Endodermal cell (in vitro differentiated cells): ENCODE measurements at places on chromosomes 5 and 9. TPM values are rescaled to one million over a fixed set of nuclear protein-coding genes. Genes with fewer than 3 reads are reported as not detected.

The DPYSL3 gene
- 98.6 to 105 TPM (median 104 TPM) in 3 replicates for total RNA-seq

The CD72 gene
- total RNA-seq, result 2.4 and 3.3 TPM in 2 replicates

The TAF11L10 gene
- not detected in 3 replicates for total RNA-seq

The CD274 gene
- not detected in 2 replicates for total RNA-seq

The VLDLR gene
- total RNA-seq, result 29.5 to 183 TPM (median 31.2 TPM) in 3 replicates

The ADGRV1 gene
- 66.2 to 97.6 TPM (median 89.9 TPM) in 3 replicates for total RNA-seq

The IL5 gene
- total RNA-seq, result not detected in 3 replicates

The RAPGEF6 gene
- total RNA-seq, result 21.7 to 24.0 TPM (median 22.2 TPM) in 3 replicates

The SLC1A3 gene
- total RNA-seq, result 1.7 and 2.6 TPM in 2 replicates

DNA sequence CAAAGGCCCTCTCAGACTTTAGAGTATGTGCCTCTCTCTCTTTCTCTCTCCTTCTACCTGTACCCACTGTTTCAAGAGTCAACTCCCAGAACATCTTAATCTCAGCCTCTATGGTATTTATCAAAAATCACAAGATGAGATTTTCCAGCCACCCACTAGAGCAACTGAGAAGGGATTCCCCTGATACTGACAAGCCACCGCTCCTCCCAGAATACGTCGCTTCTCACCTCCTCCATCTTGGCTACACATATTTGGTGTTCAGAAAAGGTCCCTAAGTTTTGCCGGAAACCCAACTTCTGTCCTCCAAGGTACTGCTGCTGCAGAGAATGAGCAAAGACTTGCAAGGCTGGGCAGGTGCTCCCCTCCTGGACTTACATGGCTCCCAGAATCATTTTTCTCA is 6.1 kb downstream of the GARIN3 start:
- H3K36me3 ChIP-seq, result no peaks in the 10 kb centered on the region
- H3K27ac ChIP-seq, result no peak overlapping the region
- H3K27me3 ChIP-seq, result no peaks in the 10 kb centered on the region

DNA sequence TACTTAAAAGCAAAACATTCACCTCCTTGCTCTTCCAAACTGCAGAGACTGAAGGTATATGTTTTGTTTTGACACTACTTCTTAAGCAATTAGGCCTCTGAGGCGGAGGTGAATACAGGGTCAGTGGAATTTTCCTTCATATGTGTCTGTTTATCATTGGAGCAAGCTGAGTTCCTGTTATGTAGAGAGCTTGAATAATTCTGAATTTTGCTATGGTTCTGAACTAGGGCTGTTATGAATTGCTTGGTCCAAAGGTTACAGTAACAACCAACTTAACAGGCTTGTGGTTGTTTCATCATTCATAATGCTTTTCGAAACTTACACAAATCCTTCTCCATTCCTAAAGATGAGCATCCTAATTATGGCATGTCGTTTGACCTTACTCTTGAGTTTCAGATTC is 444.6 kb upstream of the MEF2C start:
- DNase-seq, result no peak
- H3K36me3 ChIP-seq, result no peaks in the 10 kb centered on the region
- H3K27me3 ChIP-seq, result no peaks in the 10 kb centered on the region
- H3K27ac ChIP-seq, result no peak overlapping the region
- H3K4me1 ChIP-seq, result no peaks in the 10 kb centered on the region

- DNase-seq, result no peak
- H3K36me3 ChIP-seq, result peaks cover 68% of the 10 kb centered on the region
- H3K27ac ChIP-seq, result no peak overlapping the region
- no peaks in the 10 kb centered on the region for H3K4me1 ChIP-seq
- no peak overlapping the region for H3K4me3 ChIP-seq
These were observed 209.0 kb downstream of the CWC27 start for GRCh38 chr5:64977779-64978178.

- H3K27me3 ChIP-seq, result no peaks in the 10 kb centered on the region
- no peaks in the 10 kb centered on the region for H3K4me1 ChIP-seq
- H3K36me3 ChIP-seq, result no peaks in the 10 kb centered on the region
- H3K27ac ChIP-seq, result no peak overlapping the region
- H3K4me3 ChIP-seq, result no peak overlapping the region
- DNase-seq, result peak; percentile 74
These were observed 13.2 kb downstream of the CMYA5 start for GRCh38 chr5:79702606-79703380.

DNA sequence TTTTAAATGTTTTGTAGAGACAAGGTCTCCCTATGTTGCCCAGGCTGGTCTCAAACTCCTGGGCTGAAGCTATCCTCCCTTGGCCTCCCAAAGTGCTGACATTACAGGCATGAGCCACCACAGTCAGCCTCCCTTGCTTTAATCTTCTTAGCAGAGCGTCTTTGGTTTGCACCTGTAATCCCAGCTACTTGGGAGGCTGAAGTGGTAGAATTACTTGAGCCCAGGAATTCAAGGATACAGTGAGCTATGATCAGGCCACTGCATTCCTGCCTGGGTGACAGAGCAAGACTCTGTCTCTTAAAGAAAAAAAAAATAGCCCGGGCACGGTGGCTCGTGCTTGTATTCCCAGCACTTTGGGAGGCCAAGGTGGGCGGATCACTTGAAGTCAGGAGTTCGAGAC is 27.8 kb downstream of the UBE2D2 start:
- no peaks in the 10 kb centered on the region for H3K4me1 ChIP-seq
- no peak for DNase-seq
- no peaks in the 10 kb centered on the region for H3K27me3 ChIP-seq
- no peak overlapping the region for H3K27ac ChIP-seq
- H3K4me3 ChIP-seq, result no peak overlapping the region

- H3K4me1 ChIP-seq, result no peaks in the 10 kb centered on the region
- no peak for DNase-seq
- no peaks in the 10 kb centered on the region for H3K27me3 ChIP-seq
- no peak overlapping the region for H3K27ac ChIP-seq
These were observed 54.4 kb downstream of the SMIM23 start for GRCh38 chr5:171840066-171840465.

GRCh38 chr5:132662925-132663770 is 5.2 kb downstream of the IL13 start:
- DNase-seq, result peak; percentile 69
- H3K4me3 ChIP-seq, result no peak overlapping the region
- peaks cover 9% of the 10 kb centered on the region for H3K4me1 ChIP-seq
- H3K27me3 ChIP-seq, result no peaks in the 10 kb centered on the region
- H3K27ac ChIP-seq, result no peak overlapping the region

DNA sequence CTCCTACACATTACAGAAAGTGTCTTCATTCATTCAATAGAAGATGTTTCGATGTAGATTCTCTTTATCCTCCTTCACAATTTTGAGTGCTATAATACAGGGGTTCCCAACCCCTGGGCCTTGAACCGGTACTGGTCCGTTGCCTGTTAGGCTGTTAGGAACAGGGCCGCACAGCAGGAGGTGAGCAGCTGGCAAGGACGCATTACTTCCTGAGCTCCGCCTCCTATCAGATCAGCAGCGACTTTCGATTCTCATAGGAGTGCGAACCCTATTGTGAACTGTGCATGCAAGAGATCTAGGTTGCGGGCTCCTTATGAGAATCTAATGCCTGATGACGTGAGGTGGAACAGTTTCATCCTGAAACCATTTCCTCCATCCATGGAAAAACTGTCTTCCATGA is 153.0 kb upstream of the SMC2 start:
- peak; percentile 58 for DNase-seq
- no peak overlapping the region for H3K27ac ChIP-seq
- H3K27me3 ChIP-seq, result no peaks in the 10 kb centered on the region
- no peaks in the 10 kb centered on the region for H3K36me3 ChIP-seq
- H3K4me3 ChIP-seq, result no peak overlapping the region

GRCh38 chr5:160310140-160310539 is 2.2 kb downstream of the CCNJL start:
- DNase-seq, result no peak
- no peak overlapping the region for H3K4me3 ChIP-seq
- no peak overlapping the region for H3K27ac ChIP-seq

DNA sequence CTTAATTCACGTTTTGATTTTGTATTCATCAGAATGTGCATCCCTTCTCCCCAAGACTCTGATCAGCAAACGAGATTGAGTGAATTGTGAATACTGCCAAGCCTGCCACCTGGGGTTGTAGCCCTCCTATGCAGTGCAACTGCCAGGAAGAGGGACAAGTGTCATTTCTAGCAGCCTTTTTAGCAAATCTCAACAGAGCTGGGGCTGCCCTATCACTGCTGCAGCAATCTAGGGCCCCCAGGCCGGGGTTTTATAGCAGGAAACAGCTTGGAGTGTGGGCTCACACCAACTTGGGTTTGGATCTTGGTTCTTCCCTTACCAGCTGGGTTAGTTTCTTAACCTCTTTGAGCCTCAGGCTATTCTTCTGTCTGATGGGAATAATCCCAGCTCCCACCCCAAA is 4.0 kb downstream of the CSF1R start:
- H3K27me3 ChIP-seq, result no peaks in the 10 kb centered on the region
- peak; percentile 49 for DNase-seq

GRCh38 chr9:106482733-106483132 is 380.2 kb upstream of the ZNF462 start:
- no peaks in the 10 kb centered on the region for H3K27me3 ChIP-seq
- no peaks in the 10 kb centered on the region for H3K36me3 ChIP-seq
- no peak for DNase-seq
- peaks cover 6% of the 10 kb centered on the region for H3K4me1 ChIP-seq

DNA sequence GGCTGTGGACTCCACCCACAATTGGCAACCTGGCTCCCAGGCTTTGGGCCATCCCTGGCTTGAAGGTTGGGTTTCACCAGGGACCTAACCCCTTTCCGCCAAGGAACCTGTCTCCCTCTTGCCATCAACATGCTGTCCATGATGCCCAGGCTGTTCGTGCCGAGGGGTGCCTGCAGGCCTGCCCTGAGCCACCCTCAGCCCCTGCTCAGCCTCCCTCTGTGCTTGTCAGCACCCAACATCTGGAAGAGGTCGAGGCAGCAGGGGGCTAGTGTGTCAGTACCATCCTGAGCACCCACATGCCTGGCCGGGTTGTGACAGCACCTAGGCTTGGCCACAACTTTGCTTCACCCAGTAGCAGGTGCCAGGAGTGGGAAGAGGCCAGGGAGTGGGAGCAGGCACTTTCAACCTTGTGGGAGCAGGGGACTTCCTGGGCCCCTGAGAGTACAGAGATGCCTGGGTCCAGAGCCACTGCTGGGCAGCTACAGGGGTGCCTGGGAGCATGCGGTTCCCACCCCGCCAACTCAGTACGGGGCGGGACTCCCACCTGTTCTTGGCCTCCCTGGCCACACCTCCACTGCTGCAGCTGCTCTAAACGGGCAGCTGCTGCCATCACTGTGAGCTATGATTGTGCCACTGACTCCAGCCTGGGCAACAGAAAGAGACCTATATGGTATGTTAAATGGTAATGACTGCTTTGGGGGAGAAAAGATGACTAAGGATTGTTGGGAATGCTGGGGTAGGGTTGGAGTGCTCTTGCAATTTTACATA is 6.3 kb downstream of the PDCD1LG2 start:
- H3K4me3 ChIP-seq, result no peak overlapping the region
- no peaks in the 10 kb centered on the region for H3K27me3 ChIP-seq
- H3K36me3 ChIP-seq, result no peaks in the 10 kb centered on the region

DNA sequence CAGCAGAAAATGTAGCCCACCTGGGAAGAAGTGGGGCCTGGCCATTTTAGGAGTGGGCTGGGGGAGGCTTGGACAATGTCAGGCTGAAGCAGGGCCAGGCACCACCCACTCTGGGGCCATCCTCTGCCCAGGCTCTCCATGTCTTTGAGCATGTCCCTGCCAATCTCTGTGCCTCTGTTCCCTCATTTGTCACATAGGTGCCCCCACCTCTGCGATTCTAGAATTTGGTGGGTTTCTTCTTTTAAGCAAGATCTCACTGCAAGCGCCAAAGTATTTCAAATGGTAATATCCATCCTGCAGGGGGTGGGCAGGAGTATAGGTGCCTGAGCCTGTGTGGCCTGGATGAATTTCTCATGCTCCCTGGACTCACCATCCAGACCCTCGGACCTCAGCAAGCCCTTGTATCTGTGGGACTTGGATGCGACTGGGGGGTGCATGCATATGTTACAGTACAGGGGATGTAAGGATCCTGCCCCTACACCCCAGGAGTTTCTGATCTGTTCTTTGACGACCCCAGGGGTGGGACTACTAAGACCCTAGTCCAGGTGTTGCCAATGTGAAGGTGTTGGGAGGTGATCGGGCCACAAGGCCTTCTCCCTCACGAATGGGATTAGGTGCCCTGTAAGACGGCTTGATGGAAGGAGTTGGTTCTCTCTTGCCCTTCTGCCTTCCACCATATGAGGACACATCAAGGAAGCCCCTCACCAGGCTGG is 4.3 kb downstream of the CD74 start:
- DNase-seq, result no peak
- no peaks in the 10 kb centered on the region for H3K36me3 ChIP-seq
- no peak overlapping the region for H3K4me3 ChIP-seq
- H3K27ac ChIP-seq, result no peak overlapping the region
- no peaks in the 10 kb centered on the region for H3K27me3 ChIP-seq

DNA sequence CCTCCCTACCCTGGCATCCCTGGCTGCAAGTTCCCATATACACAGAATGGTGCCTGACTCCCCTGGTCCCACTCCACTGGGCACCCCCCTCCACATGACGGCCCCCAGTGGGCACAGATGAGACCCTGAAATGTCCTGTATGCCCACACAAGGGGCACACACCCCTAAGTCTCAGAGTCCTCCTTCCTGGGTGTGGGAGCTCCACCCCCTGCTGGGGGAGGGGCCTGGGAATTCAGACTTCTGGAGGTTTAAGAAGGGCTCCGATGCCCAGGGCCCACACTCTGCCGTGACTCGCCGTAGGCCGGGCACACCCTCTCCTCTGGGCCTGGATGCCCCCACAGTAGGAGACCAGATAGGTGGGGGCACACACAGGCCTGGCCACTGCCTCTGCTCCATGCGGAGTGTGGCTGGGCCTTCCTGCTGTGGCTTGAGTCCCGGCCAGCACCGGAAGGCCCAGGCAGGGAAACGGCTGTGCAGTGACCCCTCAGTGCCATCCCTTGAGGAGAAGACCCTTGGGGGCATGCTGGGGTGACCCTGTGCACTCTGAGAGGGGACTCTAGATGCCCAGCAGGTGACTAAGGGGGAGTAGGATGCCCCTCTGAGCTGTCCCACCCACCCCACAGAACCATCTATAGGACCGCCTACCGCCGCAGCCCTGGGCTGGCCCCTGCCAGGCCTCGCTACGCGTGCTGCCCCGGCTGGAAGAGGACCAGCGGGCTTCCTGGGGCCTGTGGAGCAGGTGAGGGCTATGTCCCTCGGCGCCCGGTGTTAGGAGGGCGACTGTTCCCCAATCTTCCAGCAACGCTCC is 6.5 kb downstream of the EGFL7 start:
- H3K36me3 ChIP-seq, result peaks cover 2% of the 10 kb centered on the region
- H3K27ac ChIP-seq, result no peak overlapping the region
- H3K4me1 ChIP-seq, result no peaks in the 10 kb centered on the region
- no peaks in the 10 kb centered on the region for H3K27me3 ChIP-seq
- DNase-seq, result no peak

- H3K27me3 ChIP-seq, result no peaks in the 10 kb centered on the region
- no peak overlapping the region for H3K27ac ChIP-seq
- no peak for DNase-seq
- no peak overlapping the region for H3K4me3 ChIP-seq
- H3K36me3 ChIP-seq, result no peaks in the 10 kb centered on the region
- H3K4me1 ChIP-seq, result no peaks in the 10 kb centered on the region
These were observed 375.1 kb downstream of the MED10 start for GRCh38 chr5:6003040-6003825.

GRCh38 chr5:1686016-1686802 is 113.4 kb downstream of the MRPL36 start:
- no peaks in the 10 kb centered on the region for H3K27me3 ChIP-seq
- no peaks in the 10 kb centered on the region for H3K4me1 ChIP-seq
- no peak overlapping the region for H3K4me3 ChIP-seq
